ENCODE measurements at places on chromosomes 3 and 15. TPM values are rescaled to one million over a fixed set of nuclear protein-coding genes. Genes with fewer than 3 reads are reported as not detected.

DNA sequence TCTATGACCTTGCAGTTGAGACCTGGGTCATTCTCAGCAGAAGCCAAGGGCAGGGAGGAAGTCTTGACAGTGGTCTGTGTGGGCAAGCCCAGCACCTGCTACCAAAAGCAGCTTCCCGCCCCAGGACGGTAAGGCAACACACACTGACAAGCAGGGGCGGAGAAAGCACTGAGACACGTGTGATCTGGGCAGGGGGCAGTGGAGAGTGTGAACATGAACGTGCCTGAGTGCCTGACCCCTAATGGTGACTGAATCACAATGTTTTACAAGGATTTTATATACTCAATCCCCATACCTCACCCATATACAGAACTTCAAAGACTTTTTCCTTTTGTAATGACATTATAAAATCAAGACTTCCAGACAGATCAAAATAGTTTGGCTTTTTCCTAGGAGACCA lies 35.2 kb downstream of the ANP32A start:
- H3K4me3 ChIP-seq: no peak overlapping the region
- H3K4me1 ChIP-seq: no peaks in the 10 kb centered on the region
- H3K27me3 ChIP-seq: no peaks in the 10 kb centered on the region
- H3K36me3 ChIP-seq: no peaks in the 10 kb centered on the region
- H3K27ac ChIP-seq: no peak overlapping the region
- no peak for DNase-seq

GHRL gene
- not detected for total RNA-seq

GRCh38 chr3:135991621-135992020 lies 26.1 kb downstream of the PPP2R3A start:
- no peaks in the 10 kb centered on the region for H3K36me3 ChIP-seq
- H3K27me3 ChIP-seq: no peaks in the 10 kb centered on the region
- H3K4me3 ChIP-seq: no peak overlapping the region
- no peak for DNase-seq
- peaks cover 7% of the 10 kb centered on the region for H3K4me1 ChIP-seq

DNA sequence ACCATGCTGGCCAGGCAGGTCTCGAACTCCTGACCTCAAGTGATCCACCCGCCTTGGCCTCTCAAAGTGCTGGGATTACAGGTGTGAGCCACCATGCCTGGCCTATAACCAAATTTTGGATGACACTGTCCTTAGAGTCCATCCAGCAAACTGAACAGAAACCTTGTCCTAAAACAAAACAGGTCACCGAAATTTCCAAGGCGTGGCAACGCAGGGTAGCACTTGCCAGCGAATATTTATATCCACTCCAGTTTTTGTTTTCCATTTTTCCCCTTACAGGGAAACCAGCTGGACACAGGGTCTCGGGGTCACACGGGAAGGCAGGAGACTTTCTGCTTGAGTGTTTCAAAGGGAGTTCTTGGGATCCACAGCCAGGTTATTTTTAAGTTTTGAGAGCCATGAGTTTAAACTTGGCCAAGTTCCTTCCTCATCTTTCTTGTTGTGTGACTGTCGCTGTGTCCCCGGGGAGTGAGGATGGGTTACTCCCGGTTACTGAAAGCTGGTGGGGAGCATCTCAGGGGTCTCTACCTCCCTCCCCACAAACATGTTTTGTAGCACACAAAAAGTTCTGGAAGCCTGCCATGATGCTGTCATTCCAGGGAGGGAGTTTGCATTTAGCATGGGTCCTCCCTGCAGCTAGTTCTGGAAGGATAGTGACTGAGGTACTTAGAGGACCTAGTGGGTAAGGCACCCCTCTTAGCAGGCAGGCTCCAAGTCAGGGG lies 12.6 kb downstream of the LIMD1 start:
- peaks cover 7% of the 10 kb centered on the region for H3K4me1 ChIP-seq
- H3K27ac ChIP-seq: peak overlapping the region; percentile 77
- DNase-seq: peak; percentile 46
- no peaks in the 10 kb centered on the region for H3K27me3 ChIP-seq
- no peak overlapping the region for H3K4me3 ChIP-seq

- no peaks in the 10 kb centered on the region for H3K27me3 ChIP-seq
- no peaks in the 10 kb centered on the region for H3K4me1 ChIP-seq
- no peaks in the 10 kb centered on the region for H3K36me3 ChIP-seq
- no peak for DNase-seq
- no peak overlapping the region for H3K4me3 ChIP-seq
- H3K27ac ChIP-seq: no peak overlapping the region
These were observed 482.4 kb upstream of the SGO1 start for GRCh38 chr3:20668411-20668810.

DNA sequence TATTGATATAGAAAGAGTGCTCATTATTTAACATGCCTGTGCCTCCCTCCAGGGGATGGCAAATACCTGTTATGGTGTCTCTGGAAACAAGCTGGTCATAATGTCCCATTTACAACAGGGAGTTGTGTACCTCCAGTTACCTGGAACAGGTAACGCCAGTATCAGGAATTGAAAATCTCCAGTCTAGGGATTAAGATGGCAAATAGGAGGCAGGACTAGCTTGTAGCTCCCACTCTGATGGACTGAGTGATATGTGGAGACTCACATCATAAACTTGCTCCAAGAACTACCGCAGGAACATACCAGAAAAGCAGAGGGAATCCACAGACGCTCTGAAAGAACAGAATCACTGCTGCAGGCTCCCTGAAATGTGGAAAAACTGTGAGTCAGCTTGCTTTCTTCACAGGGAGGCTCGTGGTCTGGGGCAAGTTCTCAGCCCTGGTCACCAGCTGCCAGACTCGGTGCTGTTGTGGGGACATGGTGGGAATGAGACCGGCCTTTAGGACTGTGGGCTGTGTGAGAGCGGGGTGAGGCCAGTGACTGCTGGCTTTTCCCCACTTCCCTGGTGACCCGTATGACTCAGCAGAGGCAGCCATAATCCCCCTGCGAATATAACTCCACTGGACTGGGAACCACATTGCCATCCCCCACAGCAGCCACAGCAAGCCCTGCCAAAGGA lies 97.4 kb downstream of the KCNAB1 start:
- no peak overlapping the region for H3K4me3 ChIP-seq
- no peak overlapping the region for H3K27ac ChIP-seq
- H3K4me1 ChIP-seq: no peaks in the 10 kb centered on the region
- H3K36me3 ChIP-seq: no peaks in the 10 kb centered on the region
- H3K27me3 ChIP-seq: no peaks in the 10 kb centered on the region

DNA sequence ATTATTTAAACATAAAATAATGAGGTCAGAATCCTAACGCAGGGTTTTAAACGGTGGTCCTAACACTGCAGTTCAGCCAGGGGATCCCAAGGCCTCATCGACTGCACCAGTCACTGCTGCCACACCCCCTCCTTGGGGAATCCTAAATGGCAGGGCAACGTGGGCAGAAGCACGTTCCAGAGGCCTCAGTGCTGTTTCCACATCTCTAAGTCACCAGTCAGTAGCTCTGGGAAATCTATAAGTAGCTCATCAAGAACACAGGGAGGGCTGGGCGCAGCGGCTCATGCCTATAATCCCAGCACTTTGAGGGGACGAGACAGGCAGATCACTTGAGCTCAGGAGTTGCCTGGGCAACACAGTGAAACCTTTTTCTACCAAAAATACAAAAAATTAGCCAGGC lies 47.5 kb downstream of the PRTG start:
- H3K4me3 ChIP-seq: no peak overlapping the region
- H3K36me3 ChIP-seq: no peaks in the 10 kb centered on the region
- no peak for DNase-seq
- H3K4me1 ChIP-seq: no peaks in the 10 kb centered on the region

APOD gene
- total RNA-seq: 242 TPM

DNA sequence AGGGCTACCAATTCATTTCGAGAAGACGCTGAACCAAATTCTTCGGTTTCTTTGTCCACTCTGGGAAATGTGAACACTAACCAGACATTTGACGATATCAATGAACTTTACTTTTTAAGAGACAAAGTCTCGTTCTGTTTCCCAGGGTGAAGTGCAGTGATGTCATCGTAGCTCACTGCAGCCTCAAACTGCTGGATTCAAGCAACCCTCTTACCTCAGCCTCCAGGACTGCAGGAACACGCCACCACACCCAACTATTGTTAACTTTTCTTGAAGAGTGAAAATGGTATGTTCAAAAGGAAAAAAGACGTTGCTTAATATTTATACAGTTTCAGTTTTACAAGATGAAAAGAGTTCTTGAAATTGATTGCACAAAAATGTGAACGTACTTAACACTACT lies 30.6 kb downstream of the MB21D2 start:
- H3K27ac ChIP-seq: no peak overlapping the region
- H3K4me3 ChIP-seq: no peak overlapping the region
- no peak for DNase-seq
- H3K27me3 ChIP-seq: no peaks in the 10 kb centered on the region

CD200R1 gene
- total RNA-seq: 1.5 TPM

DNA sequence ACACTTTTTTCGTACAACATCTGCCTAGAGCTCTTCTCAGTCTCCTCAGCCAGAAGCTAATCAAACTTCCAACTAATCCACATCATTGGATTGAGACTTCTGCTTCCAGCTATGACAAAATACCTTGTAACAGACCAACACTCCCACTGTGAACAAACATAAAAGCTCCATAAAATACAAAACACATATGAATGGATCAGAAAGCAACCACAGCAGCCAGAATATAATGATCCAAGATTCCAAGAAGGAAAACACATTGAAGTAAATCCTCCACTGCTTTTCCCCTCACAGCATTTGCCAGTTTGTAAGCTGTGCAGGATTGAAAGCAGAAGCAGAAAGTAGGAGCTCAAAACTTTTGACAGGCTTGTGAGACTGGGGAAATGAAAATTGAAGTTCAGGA lies 863.2 kb downstream of the TUSC7 start:
- no peaks in the 10 kb centered on the region for H3K27me3 ChIP-seq
- H3K27ac ChIP-seq: no peak overlapping the region
- H3K4me1 ChIP-seq: no peaks in the 10 kb centered on the region
- no peaks in the 10 kb centered on the region for H3K36me3 ChIP-seq

GRCh38 chr3:188473045-188473444 lies 319.1 kb downstream of the LPP start:
- H3K4me3 ChIP-seq: no peak overlapping the region
- no peaks in the 10 kb centered on the region for H3K27me3 ChIP-seq
- no peak overlapping the region for H3K27ac ChIP-seq
- no peak for DNase-seq

GRCh38 chr3:134896141-134896540 lies 101.1 kb downstream of the EPHB1 start:
- H3K36me3 ChIP-seq: no peaks in the 10 kb centered on the region
- no peak for DNase-seq
- H3K27ac ChIP-seq: no peak overlapping the region
- H3K4me3 ChIP-seq: no peak overlapping the region
- H3K27me3 ChIP-seq: no peaks in the 10 kb centered on the region

DNA sequence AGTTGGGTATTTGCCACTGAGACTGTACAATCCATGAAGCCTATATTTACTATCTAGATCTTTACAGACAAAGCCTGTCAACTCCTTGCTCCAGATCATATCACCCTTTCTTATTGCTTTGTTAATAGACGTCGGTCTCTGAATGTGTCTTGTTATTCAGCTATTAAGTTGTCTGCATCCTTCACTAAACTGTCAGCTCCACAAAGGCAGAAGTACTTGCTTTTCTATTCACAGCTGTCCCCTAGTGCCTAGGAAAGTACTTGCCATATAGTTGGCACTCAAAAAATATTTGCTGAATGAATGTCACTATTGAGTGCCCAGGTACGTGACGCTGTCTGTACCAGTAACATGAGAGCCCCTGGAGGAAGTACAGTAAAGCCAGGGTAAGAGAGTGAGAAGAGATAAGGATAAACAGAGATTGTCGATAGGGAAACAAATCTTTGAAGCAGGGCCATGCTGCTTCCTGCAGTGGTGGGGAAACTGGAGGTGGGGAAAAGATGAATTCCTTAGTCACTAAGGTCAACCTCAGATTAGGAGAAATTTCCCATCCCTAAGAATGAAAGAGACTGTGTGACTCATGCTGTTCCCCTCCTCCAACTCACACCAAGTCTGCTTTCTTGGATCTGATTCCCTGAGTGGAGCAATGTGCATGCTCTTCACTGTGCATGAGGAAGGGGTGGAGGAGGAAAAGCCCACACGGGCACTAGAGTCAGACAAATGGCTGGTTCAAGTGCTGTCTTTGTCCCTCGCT lies 36.3 kb downstream of the PRICKLE2 start:
- peak overlapping the region; percentile 93 for H3K27ac ChIP-seq
- peaks cover 14% of the 10 kb centered on the region for H3K4me1 ChIP-seq
- no peaks in the 10 kb centered on the region for H3K27me3 ChIP-seq
- no peak overlapping the region for H3K4me3 ChIP-seq

SERINC4 gene
- not detected for total RNA-seq

DNA sequence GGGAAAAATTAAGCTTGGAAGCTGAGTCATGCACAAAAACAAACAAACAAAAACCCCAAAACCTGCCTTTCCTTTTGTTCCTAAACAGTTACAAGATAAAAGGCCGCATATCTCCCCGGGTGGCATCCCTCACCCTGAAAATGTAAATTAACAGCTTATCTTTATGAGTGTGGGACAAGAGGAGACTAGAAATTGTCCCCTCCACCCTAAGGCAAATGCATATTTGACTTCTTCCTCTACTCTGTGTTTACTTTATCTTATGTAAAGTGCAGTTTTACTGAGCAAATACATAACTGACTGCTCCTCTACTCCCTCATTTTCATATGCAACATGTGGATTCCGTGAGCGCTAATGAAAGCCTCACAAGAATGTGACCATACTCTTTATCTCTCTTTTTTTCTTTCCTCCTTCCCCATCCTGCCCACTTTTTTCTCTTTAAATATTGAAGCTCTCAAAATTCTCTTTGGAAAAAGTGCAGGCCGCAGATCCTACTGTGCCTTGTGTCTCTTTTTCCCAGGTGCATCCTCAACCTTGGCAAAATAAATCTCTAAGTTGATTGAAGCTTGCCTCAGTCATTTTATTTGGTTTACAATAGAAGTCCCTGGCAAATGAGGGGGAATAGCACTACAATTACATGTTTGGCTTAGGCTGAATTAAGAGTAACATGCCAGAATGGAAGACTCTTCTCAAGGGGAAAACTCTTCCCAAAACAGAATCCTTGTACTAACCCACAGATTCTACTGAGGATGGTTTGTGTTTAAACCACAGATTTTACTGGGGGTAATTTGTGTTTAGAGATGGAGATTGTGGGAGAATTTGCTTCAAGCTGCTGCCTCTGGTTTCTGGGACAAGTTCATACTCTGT lies 72.7 kb upstream of the WDR72 start:
- no peaks in the 10 kb centered on the region for H3K4me1 ChIP-seq
- H3K27me3 ChIP-seq: no peaks in the 10 kb centered on the region
- DNase-seq: no peak
- H3K4me3 ChIP-seq: no peak overlapping the region
- no peak overlapping the region for H3K27ac ChIP-seq

GRCh38 chr15:68310804-68311463 lies 33.4 kb downstream of the FEM1B start:
- peak overlapping the region; percentile 75 for H3K27ac ChIP-seq
- peaks cover 3% of the 10 kb centered on the region for H3K4me1 ChIP-seq
- no peaks in the 10 kb centered on the region for H3K27me3 ChIP-seq
- DNase-seq: peak; percentile 18

DNA sequence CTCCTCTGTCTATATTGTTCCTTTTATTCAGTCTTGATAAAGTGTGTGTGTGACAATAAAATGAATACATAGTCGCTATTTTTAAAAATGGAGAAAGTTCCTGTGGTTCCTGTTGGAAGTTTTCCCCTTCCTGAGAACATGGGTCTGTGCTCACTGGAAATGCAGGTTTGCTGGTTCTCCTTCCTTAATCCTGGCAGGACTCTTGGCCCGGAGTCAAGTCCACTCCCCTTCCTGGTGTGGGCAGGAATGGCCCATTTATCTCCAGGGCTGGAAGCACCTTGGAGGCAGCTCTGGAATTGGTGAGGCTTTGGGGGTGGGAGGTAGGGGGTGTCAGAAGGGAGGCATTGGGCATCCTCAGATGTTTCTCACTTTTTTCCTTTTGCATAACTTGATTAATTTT lies 30.1 kb downstream of the FOXL2 start:
- H3K4me1 ChIP-seq: no peaks in the 10 kb centered on the region
- no peaks in the 10 kb centered on the region for H3K36me3 ChIP-seq
- DNase-seq: no peak
- no peaks in the 10 kb centered on the region for H3K27me3 ChIP-seq

All from uterus (tissue), 4 donors.